ENCODE measurements at places on chromosomes 3 and 15.

DNA sequence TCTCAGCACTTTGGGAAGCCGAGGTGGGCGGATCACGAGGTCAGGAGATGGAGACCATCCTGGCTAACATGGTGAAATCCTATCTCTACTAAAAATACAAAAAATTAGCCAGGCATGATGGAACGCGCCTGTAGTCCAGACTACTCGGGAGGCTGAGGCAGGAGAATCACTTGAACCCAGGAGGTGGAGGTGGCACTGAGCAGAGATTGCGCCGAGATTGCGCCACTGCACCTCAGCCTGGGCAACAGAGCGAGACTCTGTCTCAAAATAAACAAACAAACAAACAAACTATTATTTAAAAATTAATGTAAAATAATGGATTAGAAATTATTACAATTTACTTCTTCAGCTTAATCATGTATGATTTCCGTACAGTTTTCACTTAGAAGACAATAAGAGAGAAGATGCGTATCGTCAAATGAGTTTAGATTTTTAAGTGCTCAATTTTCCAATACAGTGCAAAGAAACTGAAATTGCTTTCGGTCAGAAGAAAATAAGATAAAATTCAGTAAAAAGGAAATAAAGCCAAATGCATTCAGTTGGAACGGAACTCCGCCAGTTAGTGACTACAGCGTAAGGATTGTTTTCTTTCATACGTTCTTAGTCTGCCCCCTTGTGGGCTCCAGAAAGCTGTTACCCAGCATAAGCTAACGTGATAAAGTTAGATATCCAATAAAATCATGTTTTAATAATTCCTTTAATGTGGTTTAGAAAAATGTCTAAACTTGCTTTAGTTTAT is 24.8 kb downstream of the AADAC start:
- no peak for DNase-seq

GRCh38 chr3:15279671-15280402 is 52.5 kb downstream of the SH3BP5 start:
- DNase-seq = no peak

DNA sequence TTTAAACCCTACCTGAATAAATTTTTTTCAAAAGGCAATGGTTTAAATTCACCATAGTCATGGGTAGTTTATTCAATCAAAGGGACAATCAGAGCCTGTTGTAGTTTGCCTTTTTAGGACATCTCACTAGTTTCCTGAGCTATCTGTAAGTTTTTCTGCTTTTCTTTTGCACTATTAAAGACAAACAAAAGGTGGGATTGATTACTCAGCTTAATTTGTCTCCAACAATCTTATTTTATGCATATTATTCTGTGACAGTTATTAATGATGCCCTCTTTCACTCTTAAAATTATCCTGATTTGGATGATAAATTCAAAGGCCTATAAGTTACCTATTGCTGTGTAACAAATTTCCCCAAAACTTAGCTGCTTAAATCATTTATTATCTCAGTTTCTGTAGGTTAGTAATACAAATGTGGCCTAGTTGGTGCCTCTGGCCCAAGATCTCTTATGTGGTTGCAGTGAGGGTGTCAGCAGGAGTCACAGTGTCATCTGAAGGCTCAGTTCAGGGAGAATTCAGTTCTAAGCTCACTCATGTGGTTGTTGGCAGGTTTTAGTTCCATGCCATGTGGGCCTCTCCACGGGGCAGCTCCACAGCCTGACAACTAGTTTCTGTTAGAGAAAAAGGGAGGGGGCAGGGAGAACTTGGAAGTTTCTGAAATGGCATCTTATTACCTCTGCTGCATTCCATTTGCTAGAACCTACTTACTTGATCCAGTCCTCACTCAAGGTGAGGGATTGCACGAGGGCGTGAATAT is 16.0 kb downstream of the ARMC8 start:
- DNase-seq = no peak

GRCh38 chr3:10927551-10927950 is 65.0 kb upstream of the SLC6A1 start:
- DNase-seq = no peak

DNA sequence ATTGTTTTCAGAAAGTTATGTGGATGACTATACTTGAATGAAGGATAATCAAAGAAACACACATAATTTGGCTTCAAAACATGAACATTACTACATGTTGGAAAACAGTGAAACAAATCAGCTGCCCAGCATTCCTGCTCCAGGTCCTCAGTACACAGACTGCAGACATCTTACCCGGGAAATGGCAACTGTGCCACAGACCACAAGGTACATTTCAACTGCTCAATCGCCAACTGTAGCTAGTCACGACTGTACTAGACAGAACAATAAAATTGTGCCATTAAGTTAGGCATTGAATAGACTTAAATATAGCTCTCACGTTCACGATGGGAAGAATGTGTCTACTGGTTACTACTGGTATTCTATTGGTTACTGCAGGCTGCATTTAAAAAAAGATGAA is 5.0 kb downstream of the NAA50 start:
- DNase-seq = no peak

- DNase-seq = no peak
These were observed 45.8 kb upstream of the PPP4R2 start for GRCh38 chr3:72950801-72951200.

DNA sequence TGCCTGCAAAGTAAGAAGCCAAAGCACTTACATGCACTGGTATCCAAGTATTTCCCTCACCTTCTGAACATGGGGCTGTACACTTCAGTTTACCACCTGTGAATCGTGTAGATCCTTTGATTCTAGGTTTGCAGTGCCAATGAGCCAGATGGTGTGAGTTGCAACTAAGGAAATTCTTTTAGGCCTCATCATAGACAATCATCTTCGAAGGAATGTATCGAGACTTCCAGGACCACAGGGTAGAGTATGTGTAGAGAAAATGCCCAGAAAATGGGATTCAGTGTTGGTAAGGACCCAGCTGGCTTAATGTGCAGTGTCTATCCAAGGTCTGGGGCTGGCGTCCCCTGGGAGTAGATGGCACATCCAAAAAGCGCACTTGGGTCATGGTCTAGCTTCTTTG is 323.2 kb upstream of the TPM1 start:
- DNase-seq = no peak

DNA sequence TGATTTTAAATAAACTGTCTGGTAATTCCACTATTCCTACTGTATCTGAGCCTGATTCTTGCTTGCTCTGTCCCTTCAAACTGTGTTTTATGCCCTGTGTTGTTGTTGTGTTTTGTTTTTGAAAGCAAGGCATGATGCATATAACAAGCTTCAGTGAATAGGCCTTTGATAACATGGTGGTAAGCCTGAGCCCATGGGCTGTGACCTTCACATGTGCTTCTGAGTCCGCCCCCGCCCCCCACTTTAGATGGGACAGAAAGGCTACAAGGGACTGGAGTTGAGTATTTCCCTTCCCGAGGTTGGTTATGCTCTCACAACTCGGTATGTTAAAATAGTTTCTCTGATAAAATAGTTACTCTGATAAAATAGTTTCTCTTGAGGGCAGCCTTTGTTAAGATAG is 119.0 kb upstream of the WNT7A start:
- no peak for DNase-seq

- DNase-seq = no peak
These were observed 21.6 kb downstream of the SFMBT1 start for GRCh38 chr3:53024315-53024714.

DNA sequence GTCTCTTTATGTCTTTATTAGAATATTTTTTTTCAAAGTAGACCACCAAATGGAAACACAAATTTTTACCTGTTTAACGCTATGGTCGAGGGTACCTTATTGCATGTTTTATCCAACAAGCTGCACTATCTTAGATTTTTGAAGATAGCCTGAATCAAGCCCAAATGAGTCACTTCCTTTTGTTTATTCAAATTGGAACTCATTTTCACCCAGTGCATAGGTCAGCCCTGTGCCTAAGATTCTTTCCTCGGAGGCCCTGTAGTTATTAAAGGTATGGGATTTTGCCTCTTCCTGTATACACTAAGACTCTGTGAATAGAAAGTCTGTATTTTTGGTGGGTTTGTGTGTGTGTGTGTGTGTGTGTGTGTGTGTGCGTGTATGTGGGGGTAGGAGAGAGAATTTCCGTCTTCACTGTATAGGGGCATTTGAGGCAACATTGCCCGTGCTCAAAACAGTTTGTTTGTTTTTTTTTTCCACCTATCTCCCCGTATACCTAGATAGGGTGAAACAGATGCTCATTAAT is 358.0 kb upstream of the CADM2 start:
- no peak for DNase-seq

DNA sequence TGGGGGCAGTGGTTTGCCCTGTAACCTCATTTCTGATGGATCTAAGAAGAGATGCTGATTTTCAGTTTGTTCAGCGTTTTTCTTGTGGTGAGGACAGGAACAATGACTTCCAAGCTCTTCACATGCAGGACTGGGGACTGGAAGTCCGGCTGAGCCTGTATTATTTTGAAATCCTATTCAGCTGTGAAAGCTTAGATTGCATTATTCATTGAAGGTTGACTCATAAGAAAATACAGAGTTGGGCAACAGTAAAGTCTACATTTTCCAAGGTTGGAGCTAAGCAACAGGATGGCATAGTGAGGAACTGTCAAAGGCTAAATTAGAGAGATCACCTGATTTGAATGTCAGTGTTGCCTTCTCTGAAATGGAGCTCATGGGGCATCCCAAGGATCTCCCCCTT is 230.9 kb upstream of the FEZF2 start:
- no peak for DNase-seq

DNA sequence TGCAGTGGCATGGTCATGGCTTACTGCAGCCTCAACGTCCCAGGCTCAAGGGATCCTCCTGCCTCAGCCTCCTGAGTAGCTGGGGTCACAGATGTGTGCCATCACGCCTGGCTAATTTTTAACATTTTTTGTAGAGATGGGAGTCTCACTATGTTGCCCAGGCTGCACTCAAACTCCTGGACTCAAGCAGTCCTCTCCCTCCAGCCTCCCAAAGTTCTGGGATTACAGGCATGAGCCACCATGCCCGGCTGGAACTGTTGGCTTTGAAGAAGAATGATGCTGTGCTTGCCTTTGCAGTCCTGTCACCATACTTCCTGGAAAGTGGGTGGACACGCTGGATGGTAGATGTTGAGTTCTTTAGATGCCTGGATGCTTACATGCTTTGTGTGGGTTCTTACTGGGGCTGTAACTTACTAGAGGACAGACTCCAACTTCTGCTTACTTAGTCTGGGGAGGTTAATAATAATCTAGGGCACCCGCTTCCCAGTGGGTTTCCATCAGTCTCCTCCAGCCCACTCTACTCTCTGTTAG is 36.7 kb downstream of the IGF1R start:
- DNase-seq = no peak

GRCh38 chr3:52846432-52846965 is 11.7 kb upstream of the MUSTN1 start:
- no peak for DNase-seq

- no peak for DNase-seq
These were observed 14.3 kb downstream of the ARL8B start for GRCh38 chr3:5136211-5136918.

- DNase-seq = no peak
These were observed 103.3 kb upstream of the COL8A1 start for GRCh38 chr3:99534951-99535704.

DNA sequence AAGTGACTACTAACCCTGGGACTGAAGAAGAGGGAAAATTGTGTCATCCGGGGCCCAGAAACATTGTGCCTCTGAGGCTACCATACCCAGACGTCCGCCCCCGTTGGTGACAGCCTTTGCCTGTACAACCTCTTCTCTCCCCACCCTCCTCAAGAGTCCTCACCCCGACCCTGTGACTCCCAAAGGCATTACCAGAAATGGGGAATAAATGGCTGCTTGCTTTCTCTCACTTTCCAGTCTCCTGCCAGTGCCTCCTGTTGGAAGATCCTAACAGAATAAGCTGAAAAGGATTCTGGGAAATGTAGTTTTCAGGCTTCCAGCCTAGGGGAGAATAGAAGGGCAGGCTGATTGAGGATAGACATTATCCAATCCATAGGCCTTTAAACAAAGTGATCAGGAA is 30.8 kb upstream of the SLC25A36 start:
- DNase-seq = no peak

- DNase-seq = no peak
These were observed 47.5 kb downstream of the GTPBP8 start for GRCh38 chr3:113038328-113038727.

- no peak for DNase-seq
These were observed 125.1 kb upstream of the IQSEC1 start for GRCh38 chr3:13198264-13198879.

DNA sequence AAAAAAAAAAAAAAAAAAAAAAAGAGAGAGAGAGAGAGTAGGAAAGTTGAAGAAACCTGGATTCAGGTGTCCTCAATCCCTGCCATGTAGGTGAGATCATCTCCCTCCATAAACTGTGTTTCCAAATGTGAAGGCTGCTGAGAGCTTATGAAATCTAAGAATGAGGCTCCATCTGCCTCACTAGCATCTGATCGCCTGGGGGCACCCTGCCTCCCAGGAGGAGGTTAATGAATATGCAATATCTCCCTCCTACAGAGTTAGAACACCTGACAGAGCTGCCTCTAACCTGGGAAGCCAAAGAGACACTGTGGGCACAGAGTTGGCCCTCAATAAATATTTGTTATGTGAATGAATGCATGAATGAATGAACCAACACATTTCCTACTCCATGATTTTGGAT is 23.8 kb upstream of the ZNF148 start:
- no peak for DNase-seq

DNA sequence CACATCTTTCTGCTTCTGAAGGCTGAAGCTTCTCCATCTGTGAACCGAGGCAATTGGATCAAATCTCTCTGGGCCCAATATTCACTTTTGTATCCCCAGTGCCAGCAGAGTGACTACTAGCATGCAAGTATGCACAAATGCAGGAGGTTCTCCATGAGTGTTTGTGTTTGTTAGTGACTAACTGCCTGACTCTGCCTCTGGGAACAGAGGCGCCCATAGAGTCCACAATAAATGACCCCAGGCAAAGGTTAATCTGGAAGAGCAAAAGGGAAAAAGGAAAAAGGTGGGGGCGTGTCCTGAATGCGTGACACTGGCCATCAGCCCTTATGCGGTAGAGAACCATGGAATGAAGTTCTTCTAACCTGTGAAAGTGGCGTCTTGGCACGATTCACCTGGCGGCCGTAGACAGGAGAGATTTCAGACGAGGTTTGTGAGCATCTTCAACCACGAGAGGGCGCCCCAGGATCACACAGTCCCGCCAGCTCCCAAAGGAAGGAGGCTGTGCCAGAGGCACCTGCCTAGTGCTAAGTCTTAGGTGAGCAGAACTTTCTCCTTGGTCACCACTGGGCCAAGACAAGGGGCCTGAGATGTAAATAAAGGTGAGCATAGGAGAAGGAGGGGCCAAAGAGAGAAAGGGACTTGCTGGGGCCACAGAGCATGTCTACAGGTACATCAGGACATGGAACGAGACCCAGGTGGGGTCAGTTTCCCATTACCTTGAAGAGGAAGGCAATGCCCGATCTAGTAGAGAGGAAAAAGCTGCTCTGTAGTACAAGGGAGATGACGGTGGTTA is 44.2 kb downstream of the RBPMS2 start:
- peak; percentile 90 for DNase-seq

DNA sequence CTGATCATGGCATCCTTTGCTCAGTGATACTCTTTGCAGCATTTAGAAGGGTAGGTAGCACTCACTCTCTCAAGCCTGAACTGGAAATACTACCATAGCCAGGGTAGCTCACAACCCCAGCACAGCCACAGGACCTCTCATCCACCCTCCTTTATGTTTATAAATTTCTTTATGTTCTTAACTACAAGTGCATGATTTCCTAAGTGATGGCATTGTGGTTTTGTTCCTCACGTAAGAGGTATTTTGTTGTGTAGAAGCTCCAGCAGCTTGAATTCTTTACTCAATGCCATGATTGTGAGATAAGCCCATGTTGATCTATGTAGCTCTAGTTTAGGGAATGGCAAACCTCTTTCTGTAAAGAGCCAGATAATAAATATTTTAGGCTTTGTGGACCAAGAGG is 7.9 kb upstream of the RTP3 start:
- DNase-seq = no peak

- no peak for DNase-seq
These were observed 8.1 kb downstream of the TIPARP start for GRCh38 chr3:156682501-156682900.
